ENCODE measurements at places on chromosomes 16 and 17.

DNA sequence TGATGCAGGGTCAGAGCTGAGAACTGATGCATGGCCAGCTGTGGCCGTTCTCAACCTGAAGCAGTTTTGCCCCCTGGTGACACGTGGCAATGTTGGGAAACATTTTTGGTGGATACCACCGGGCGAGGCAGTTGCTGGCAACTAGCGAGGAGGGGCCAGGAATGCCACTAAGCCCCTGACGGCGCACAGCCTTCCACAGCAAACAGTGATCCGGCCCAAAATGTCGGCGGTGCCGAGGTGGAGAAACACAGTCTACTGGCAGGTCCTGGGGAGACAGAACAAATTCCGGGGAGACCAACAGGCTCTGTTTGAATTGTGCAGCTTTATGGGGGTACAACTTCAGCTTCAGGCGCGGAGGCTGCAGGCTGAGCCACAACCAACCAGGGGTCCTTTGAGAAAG is 8.2 kb downstream of the SLC26A11 start:
- DNase-seq: no peak

DNA sequence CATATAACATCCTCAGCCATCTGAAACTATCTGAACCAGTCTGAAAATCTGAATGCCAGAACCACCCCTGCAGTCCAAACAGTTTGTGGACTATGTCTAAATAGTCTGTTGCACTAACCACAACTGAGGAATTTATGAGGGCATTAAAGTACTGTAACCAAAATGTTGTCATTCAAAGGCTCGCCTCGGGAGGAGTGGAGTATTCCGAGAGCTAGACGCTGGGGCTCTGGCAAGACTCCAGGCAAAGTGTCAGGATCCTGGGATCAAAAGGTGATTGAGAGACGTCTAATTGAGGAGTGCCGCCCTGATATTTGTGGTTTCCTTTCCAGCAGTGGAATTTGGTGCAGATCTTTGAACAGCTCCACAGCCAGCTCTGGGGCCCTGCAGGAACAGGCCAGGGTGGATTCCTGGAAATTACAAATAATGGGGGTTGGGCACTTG is 142.9 kb upstream of the MYOCD start:
- DNase-seq: peak; percentile 87

GRCh38 chr16:50549561-50549915 is 1.3 kb downstream of the NKD1 start:
- DNase-seq: no peak

- no peak for DNase-seq
These were observed 215.6 kb downstream of the MAP2K6 start for GRCh38 chr17:69630056-69630635.

GRCh38 chr16:1182316-1182671 is 29.4 kb downstream of the CACNA1H start:
- DNase-seq: peak; percentile 77

GRCh38 chr16:89599451-89599858 is 14.0 kb upstream of the DPEP1 start:
- no peak for DNase-seq

- peak; percentile 84 for DNase-seq
These were observed 14.4 kb upstream of the ALDH3A1 start for GRCh38 chr17:19762515-19762961.
